ENCODE measurements at places on chromosomes 1 and 21. TPM values are rescaled to one million over a fixed set of nuclear protein-coding genes. Genes with fewer than 3 reads are reported as not detected.

Gene DENND2D
- total RNA-seq = 4.5 TPM

Gene TSTD1
- total RNA-seq = 23.5 TPM

- DNase-seq = no peak
Observed at GRCh38 chr1:61481315-61481715, 243.6 kb downstream of the TM2D1 start.

- no peak for DNase-seq
Observed at GRCh38 chr1:53860967-53861411, 22.9 kb upstream of the NDC1 start.
